ENCODE measurements at places on chromosomes 12 and 14.

GRCh38 chr14:55133416-55133815 lies 4.4 kb downstream of the LGALS3 start:
- H3K27ac ChIP-seq: no peak overlapping the region
- no peak overlapping the region for H3K4me3 ChIP-seq
- DNase-seq: no peak
- peaks cover 8% of the 10 kb centered on the region for H3K4me1 ChIP-seq
- peaks cover 21% of the 10 kb centered on the region for H3K27me3 ChIP-seq
- H3K36me3 ChIP-seq: peaks cover 1% of the 10 kb centered on the region

DNA sequence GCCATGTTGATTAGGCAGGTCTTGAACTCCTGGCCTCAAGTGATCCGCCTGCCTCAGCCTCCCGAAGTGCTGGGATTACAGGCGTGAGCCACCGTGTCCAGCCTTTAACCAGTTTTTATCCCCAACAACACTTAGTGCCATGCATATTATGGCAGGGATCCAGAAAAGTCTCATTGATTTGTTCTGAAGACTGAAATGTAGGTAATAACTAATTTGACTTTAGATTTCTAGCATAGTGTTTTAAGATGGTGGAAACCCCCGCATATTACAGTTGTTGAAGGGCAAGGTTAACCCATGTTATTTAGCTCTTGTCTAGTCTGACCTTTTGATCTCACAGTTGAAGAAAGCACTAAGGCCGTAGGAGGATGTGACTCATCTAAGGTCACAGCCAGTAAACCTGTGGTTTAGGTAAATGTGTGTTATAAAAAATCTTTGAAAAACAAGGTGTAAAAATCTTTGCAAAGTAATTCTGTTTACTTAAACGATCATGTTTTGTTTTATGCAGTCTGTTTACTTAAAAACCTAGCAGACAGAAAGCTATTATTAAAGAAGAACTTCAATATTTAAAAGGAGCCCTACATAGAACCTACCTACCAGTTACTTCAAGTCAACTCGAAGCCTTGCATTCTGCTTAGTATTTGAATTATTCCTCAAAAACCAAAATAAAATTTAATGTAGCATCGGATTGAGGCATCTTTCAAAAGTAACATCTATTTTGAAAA lies 24.8 kb downstream of the BICDL1 start:
- H3K27ac ChIP-seq: no peak overlapping the region
- H3K4me1 ChIP-seq: peaks cover 3% of the 10 kb centered on the region
- DNase-seq: no peak
- no peak overlapping the region for H3K4me3 ChIP-seq

GRCh38 chr14:94717808-94718207 lies 52.1 kb downstream of the GSC start:
- peaks cover 2% of the 10 kb centered on the region for H3K27me3 ChIP-seq
- no peak overlapping the region for H3K4me3 ChIP-seq
- H3K4me1 ChIP-seq: no peaks in the 10 kb centered on the region
- no peak for DNase-seq
- H3K36me3 ChIP-seq: no peaks in the 10 kb centered on the region

DNA sequence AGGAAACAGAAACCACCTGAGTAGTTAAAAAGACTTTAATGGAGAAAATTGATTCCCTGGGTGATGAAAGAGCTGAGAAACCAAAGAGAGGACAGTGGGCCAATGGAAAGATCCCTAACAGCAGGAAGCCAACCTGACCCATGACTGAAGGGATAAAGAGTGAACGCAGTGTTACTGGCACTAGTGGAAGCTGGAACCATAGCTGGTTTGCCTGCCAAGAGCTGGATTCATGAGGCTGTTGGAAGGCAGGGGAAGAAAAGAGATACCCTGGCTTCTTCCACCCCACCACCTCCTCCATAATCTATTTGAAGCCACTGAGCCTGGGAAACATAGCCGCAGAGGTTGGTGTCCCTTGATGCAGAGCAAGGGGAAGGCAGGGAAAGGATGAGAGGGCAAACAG lies 125.5 kb upstream of the PRKD1 start:
- no peak for DNase-seq
- no peaks in the 10 kb centered on the region for H3K27me3 ChIP-seq
- no peak overlapping the region for H3K4me3 ChIP-seq
- H3K36me3 ChIP-seq: no peaks in the 10 kb centered on the region

- no peak overlapping the region for H3K27ac ChIP-seq
- H3K27me3 ChIP-seq: no peaks in the 10 kb centered on the region
- peaks cover 18% of the 10 kb centered on the region for H3K4me1 ChIP-seq
- H3K36me3 ChIP-seq: peaks cover 4% of the 10 kb centered on the region
These were observed 73.8 kb downstream of the SUSD6 start for GRCh38 chr14:69685218-69685616.

DNA sequence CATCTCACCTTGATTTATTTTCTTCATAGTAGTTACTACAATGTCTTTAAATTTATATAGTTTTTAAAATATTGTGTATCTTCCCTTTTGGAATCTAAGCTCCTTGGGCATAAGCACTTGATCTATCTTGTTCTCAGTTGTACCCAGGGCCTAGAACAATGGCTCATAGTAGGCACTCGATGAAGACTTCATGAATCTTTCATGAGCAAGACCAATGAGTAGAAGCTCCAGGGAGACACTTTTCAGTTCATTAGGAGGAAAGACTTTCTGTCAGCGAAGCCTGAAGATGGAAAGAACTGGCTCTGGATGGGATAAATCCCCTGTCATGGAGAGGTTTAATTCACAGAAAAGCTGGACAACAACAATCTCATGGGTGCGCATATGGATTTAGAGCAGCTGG lies 140.2 kb upstream of the CRY1 start:
- peaks cover 3% of the 10 kb centered on the region for H3K4me1 ChIP-seq
- no peak for DNase-seq
- no peak overlapping the region for H3K4me3 ChIP-seq
- H3K36me3 ChIP-seq: no peaks in the 10 kb centered on the region
- no peak overlapping the region for H3K27ac ChIP-seq

DNA sequence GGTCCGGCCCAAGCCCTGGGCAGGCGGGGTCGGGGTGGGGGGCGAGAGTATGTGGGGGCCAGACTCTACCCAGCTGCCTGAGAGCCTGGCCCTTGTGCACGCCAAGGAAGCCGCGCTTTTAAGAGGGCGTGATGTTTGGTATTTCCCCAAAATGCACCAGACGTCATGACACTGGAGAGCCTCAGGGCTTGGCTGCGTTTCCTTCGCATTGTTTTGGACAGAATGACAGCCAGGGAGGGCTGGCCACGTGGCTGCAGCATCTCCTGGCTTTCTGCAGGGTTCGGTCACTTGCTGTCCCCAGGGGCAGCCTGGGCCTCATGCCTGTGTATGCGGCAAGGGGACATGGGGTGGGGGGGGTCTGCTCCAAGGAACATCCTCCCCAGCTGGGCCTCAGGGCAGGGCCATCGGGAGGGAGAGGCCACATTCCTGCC lies 16.1 kb upstream of the NUDT14 start:
- no peak for DNase-seq
- no peaks in the 10 kb centered on the region for H3K36me3 ChIP-seq
- no peak overlapping the region for H3K27ac ChIP-seq

GRCh38 chr12:40225984-40226602 lies 1.3 kb downstream of the LRRK2 start:
- no peaks in the 10 kb centered on the region for H3K36me3 ChIP-seq
- peaks cover 36% of the 10 kb centered on the region for H3K27me3 ChIP-seq
- H3K4me3 ChIP-seq: peak overlapping the region; percentile 76
- H3K27ac ChIP-seq: no peak overlapping the region
- peaks cover 5% of the 10 kb centered on the region for H3K4me1 ChIP-seq

DNA sequence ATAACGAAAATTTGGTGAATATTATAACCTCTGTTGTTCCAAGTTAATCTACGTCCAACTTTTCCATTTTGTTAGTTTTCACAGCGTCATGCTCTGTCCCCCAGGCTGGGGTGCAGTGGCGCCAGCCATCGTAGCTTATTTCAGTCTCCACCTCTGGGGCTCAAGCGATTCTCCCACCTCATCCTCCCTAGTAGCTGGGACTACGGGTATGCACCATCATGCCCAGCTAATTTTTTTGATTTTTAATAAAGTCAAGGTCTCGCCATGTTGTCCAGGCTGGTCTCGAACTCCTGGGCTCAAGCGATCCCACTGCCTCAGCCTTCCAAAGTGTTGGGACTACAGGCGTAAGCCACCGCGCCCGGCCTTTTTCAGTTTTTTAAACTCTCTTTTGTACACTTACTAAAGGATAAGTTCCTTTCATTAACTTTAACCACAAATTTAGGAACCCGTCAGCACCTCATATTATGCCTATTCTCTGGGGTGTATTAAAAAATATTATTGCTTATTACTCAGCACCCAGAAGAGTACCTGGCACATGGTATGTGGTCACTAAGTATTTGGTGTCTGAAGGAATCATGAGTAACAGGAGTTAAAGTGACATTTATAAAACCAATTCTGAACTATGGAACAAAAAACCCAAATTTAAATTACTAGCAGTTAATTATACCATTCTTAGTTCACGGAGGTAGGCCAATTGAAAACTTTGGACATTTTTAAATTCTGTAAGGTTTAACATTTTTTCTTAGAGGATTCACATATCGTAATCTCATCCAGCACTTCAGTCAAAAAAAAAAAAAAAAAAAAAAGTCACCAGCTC lies 925 bp upstream of the MIPOL1 start:
- H3K4me3 ChIP-seq: peak overlapping the region; percentile 91
- H3K27ac ChIP-seq: peak overlapping the region; percentile 98
- peaks cover 3% of the 10 kb centered on the region for H3K27me3 ChIP-seq
- no peak for DNase-seq
- peaks cover 16% of the 10 kb centered on the region for H3K4me1 ChIP-seq
- H3K36me3 ChIP-seq: no peaks in the 10 kb centered on the region

DNA sequence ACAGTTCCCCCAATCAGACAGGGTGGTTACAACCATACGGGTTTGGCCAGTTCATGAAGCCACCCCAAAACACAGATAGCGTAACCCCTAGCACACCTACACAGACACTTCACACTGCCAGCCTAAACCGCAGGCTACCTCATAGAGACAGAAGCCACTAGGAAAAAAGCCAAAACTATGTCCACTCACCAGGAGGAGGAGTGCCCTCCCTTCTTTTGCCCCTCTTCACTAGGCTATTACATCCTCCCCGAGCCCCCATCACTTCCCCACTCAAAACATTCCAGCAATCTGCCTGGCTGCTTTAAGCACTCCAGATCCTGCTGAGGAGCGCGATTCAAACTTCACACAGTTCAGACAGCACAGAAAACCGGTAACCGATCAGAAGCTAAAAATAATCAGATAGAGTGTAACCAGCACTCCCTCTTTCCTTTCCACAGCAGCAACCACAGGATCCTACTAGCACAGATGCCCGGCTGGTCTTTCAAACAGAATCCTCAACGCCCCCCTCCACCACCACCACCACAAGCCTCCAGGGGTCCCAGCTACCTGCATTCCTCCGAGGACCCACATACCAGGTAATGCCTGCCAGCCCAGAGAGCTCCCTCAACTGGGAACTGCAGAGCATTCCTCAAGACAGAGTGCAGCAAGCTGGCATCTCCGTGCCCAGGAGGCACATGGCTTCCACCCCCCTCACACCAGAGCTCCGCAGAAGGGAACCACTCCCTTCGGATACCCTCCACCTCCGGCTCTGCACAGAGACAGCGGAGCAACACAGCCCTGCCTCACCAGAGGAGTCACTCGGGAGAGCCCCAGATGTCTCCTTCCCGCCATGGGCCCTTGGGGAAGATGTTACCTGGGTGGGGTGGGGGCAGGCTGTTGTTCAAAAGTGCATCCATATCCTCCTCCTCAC lies 1.5 kb downstream of the CHD4 start:
- peaks cover 30% of the 10 kb centered on the region for H3K4me1 ChIP-seq
- H3K36me3 ChIP-seq: peaks cover 24% of the 10 kb centered on the region
- no peak overlapping the region for H3K4me3 ChIP-seq
- DNase-seq: no peak
- H3K27me3 ChIP-seq: no peaks in the 10 kb centered on the region

GRCh38 chr12:129184127-129184928 lies 331.1 kb downstream of the GLT1D1 start:
- H3K36me3 ChIP-seq: no peaks in the 10 kb centered on the region
- no peak for DNase-seq
- peak overlapping the region; percentile 4 for H3K27ac ChIP-seq
- H3K27me3 ChIP-seq: peaks cover 17% of the 10 kb centered on the region
- no peak overlapping the region for H3K4me3 ChIP-seq

- peaks cover 24% of the 10 kb centered on the region for H3K27me3 ChIP-seq
- H3K4me3 ChIP-seq: peak overlapping the region; percentile 7
- H3K4me1 ChIP-seq: peaks cover 31% of the 10 kb centered on the region
- DNase-seq: peak; percentile 10
These were observed 24.0 kb downstream of the FAM222A start for GRCh38 chr12:109737631-109738030.

GRCh38 chr12:74515849-74516248 lies 21.8 kb upstream of the ATXN7L3B start:
- no peaks in the 10 kb centered on the region for H3K27me3 ChIP-seq
- H3K4me1 ChIP-seq: peaks cover 1% of the 10 kb centered on the region
- DNase-seq: no peak
- no peak overlapping the region for H3K4me3 ChIP-seq
- no peaks in the 10 kb centered on the region for H3K36me3 ChIP-seq
- no peak overlapping the region for H3K27ac ChIP-seq

DNA sequence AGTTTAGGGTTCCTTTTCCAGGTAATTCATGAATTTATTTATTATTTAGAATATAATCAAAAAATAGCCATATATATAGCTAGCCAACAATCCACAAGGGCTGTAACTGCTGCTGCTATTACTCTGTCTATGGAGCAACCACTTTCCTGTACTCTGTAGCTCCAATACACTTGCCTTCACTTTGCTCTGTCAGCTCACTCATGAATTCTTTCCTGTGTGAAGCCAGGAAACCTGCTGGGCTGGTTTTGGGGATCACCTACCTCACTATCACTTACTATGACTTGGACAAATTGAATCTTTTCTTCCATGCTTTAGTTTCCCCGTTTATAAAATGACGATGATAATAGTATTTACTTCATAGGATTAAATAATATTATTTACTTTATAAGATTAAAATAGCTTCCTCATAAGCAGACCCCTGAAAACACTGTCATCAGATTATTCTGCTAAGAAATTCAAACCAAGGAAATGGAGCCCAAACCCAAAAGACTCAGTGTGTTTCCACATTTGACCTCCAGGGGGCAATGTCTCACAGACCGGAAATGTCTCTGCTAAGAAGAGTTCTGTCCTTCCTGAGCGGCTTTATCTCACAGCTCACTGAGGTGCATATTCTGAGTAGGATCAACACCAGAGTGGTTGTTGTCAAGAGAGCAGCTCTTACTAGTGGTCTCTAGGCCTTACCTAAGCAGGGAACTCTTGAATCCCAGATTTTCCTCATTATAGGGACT lies 457.1 kb downstream of the DAD1 start:
- peaks cover 11% of the 10 kb centered on the region for H3K27me3 ChIP-seq
- H3K36me3 ChIP-seq: no peaks in the 10 kb centered on the region
- H3K4me1 ChIP-seq: no peaks in the 10 kb centered on the region
- no peak overlapping the region for H3K4me3 ChIP-seq
- no peak overlapping the region for H3K27ac ChIP-seq
